ENCODE measurements at places on chromosomes 2 and 18. TPM values are rescaled to one million over a fixed set of nuclear protein-coding genes. Genes with fewer than 3 reads are reported as not detected.

ALPG gene
- not detected for total RNA-seq

NOSTRIN gene
- total RNA-seq, result 20.9 TPM

SULT1C2 gene
- 96.0 TPM for total RNA-seq

SPATS2L gene
- 62.2 TPM for total RNA-seq

CRACDL gene
- total RNA-seq, result 24.3 TPM

GRCh38 chr2:17858064-17858463 lies 20.4 kb upstream of the KCNS3 start:
- no peak for DNase-seq

DNA sequence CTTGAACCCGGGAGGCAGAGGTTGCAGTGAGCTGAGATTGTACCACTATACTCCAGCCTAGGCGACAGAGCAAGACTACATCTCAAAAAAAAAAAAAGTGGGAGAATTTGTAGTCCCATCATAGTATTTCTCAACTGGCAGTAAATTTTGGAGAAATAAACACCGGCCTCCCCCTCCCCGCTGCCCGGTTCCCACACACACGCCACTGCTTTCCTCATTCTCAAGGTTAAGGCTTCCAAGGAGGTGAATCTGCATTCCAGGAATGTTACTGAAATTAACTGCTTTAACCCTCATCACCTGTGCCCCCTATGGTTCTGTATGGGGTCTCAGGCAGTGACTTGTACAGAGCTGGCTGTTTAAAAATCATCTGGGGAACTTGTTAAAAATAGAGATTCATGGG lies 49.9 kb downstream of the MRPL35 start:
- DNase-seq, result no peak

DNA sequence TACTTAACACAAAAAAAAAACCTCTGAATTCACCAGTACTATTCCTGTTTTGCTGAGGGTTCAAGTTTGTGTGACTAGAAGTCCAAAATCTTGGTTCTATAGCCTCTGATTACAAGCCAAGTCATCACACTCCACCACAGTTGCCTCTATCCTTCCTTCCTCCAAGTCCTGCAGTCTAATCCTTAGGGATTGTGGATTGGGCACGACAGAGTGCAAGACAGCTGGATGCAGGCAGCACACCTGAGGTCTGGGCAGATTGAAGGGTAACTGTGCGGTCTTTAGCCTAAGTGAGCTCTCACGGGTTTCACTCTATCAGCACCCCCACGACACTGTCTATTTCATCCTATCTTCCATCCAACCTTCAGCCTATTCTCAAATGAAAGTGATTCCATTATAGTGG lies 299.4 kb upstream of the ID2 start:
- no peak for DNase-seq

GRCh38 chr2:135607561-135607960 lies 76.3 kb downstream of the R3HDM1 start:
- no peak for DNase-seq

GRCh38 chr2:185526161-185526560 lies 212.4 kb upstream of the FSIP2 start:
- no peak for DNase-seq

- DNase-seq, result no peak
Measured at GRCh38 chr2:236380051-236380612, 115.9 kb upstream of the ASB18 start.

DNA sequence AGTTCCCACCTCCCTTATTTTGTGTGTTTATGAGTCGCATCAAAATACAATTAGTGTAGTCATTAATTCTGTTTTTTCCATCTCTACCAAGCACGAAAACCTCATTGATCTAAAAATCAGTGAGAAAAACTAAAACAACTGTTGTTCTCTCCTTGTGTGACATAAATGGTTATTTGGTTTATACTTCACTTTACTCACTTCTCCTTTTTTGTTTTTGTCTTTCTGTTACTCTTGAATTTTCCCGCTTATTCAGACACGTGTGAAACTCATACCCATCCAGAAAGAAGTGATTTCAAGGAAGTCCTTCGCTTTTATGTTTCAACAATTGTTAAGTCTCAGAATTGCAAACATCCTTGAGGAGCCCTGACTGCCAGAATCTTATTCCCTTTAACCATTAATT lies 121.6 kb downstream of the EML6 start:
- DNase-seq, result no peak

GRCh38 chr18:60266558-60266957 lies 106.0 kb downstream of the MC4R start:
- no peak for DNase-seq

- no peak for DNase-seq
Measured at GRCh38 chr2:140567734-140568133, 1563.1 kb downstream of the LRP1B start.

All from stomach (tissue), 19 donors.